ENCODE measurements at places on chromosomes 7 and 10.

DNA sequence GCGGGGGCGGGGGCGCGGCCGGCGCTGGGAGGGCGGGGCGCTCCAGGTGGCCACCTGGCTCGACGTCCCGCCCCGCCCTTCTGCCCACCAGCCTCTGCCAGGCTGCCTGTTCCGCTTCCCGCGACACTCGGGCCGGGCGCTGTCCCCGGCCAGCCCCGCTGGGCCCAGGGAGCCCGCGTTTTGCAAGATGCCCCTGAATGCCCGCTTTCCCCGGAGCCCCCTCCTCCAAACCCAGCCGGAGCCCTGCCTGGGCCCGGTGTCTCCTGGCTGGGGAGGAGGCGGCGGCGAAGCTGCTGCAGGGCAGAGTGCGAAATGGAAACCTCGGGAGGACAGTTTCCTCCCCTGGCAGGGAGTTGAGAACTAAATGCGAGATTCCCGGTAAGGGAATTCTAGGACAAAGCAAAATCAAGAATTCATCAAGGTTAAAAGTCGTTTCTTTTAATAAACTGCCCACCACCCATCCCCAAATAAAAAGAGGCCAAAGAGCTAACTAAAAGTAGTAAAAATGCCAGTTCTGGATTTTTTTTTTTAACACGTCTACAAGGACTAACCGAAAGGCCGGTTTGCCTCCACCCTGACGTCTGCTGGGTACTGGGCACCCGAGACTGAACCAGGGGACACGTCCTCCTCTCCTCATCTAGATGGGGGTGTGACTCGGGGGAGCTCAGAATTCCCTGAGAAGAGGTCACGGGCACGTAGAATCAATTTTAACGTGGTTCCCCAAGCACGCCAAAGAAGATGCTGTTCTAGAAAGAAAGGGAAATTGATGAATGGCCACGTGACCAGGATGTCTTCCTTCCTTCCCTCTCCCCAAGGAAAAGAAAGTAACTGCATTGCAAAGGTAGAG, 200.4 kb upstream of the NFE2L3 start:
- no peak for DNase-seq

DNA sequence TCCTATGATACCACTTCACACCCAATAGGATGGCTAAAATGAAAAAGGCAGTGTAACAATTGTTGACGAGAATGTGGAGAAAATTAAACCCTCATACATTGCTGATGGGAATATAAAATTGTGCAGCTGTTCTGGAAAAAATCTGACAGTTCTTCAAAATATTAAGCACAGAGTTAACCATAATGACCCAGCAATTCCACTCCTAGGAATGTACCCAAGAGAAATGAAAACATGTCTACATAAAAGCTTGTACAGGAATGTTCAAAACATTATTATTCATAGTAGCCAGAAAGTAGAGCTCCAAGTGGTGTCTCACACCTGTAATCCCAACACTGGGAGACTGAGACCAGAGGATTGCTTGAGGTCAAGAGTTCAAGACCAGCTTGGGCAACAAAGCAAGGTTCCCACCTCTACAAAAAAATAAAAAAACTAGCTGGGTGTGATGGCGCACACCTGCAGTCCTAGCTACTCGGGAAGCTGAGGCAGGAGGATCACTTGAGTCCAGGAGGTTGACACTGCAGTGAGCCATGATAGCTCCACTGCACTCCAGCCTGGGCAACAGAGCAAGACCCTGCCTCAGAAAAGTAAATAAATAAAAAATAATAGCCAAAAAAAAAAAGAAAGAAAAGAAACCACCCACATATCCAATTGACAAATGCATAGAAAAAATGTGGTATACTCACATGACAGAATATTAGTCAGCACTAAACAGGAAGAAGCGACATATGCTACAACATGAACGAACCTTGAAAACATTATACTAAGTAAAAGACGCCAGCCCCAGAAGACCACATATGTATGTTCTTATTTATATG, 5.0 kb downstream of the RHEB start:
- no peak for DNase-seq

DNA sequence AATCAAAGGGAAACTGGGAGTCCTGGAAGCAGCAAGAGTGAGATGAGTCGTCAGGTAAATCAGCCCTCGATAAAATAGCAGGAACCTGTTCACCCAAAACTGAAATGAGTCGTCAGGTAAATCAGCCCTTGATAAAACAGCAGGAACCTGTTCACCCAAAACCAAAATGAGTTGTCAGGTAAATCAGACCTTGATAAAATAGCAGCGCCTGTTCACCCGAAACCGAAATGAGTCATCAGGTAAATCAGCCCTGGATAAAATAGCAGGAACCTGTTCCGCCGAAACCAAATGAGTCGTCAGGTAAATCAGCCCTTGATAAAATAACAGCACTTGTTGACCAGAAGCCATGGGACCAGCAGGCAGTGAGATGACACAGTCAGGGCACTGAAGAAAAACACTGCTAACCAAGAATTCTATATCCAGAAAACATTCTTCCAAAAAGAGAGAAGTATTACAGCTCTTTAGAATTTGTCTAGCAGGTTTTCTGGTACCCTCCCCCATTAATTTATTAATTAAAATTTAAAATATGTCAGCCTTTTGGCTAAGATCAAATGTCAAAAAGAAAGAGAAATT, 3.4 kb upstream of the CYP2E1 start:
- no peak for DNase-seq

DNA sequence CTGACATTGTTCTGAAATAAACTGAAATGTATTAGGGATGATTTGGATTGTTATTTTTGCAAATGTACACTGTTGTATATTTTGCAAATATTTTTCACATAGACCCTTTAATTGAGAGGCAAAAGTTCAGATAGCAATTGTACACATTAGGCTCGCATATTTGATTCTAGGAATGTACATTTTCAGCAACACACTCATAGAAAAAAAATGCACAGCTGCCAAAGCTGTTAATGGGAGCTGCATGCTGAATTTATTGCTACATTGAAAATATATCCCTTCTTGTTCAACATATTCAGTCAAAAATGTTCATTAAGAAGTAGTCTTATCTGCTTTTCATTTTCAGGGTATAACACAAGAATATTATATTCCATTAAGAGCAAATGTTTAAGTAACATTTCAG, 512.9 kb downstream of the ATRNL1 start:
- DNase-seq, result no peak

DNA sequence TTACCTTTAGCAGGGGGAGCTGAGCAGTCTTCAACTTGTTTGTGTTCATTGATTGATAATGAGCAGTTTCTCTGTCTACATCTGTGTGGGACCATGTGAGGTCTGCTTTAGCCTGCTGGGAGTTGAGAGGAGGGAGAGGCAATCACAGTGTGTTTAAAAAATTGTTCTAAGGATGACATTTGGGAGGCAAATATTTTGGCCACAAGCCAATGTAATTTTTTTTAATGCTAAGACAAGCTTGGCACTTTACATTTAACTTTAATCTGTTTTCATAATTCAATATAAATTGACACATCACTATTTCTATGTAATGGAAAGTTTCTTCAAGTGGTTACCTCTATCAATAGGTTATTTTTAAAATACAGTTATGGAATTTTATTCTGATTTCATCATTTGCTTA, 55.9 kb upstream of the SEMA3A start:
- DNase-seq, result no peak

DNA sequence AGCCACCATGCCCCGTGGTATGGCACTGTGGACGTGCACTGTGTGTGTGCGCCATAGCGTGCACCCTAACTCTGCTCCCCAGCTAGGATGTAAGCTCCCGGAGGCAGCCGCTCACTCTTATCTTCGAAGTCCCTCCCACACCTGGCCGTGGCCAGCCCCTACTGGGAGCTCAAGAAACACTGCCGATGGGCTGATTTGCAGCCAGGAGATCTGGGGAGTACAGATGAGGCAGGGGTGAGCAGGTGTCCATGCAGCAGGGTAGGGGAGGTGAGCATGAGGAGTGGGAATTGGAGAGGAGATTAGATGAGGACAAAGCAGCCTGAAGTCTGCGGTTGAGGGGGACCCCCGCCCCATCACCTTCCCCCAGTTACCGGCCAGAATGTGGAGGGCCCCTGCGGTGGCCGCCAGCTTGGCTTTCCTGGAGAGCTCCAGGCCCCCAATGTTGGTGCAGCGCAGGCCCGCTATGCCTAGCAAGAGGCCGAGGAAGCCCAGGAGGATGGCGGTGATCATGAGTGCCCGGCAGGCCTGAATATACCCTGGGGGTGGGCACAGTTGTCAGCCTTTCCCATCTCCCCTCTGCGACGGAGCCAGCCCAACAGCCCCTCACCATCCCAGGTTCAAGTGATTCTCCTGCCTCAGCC, 3.6 kb downstream of the CLDN15 start:
- no peak for DNase-seq

- no peak for DNase-seq
Observed at GRCh38 chr7:70736715-70737460, 395.1 kb upstream of the GALNT17 start.

DNA sequence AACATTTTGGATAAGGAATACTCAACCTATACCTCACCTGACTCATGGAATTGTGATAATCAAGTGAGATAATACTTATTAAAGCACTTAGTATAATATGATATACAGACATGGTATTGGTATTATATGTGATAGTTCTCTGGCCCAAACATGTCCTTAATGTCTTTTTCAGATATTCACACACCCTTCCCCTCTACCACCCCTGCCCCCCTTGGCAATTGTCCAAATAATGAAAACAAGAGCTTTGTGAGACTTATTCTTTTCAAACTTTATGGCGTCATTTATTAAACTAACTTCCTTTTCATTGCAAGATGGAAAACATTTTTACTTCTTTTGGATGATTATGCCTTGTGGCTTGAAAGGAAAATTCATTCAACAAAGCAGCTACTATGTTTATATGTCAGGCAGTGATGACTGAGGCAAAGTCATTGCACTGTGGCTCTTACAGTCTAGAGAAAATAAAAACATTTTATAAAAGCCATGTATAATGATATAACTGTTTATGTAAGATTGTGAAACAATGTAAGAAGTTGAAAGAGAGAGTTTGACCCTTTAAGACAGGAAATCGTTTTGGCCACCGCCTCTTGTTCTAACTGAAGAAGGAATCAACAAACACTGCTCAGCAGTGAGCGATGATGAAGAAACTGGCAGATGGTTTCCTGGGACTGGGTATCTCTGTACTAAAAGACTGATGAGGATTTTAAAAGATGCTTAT, 27.4 kb downstream of the MINPP1 start:
- DNase-seq, result no peak

- DNase-seq, result no peak
Observed at GRCh38 chr10:59387951-59388670, 25.8 kb upstream of the FAM13C start.

DNA sequence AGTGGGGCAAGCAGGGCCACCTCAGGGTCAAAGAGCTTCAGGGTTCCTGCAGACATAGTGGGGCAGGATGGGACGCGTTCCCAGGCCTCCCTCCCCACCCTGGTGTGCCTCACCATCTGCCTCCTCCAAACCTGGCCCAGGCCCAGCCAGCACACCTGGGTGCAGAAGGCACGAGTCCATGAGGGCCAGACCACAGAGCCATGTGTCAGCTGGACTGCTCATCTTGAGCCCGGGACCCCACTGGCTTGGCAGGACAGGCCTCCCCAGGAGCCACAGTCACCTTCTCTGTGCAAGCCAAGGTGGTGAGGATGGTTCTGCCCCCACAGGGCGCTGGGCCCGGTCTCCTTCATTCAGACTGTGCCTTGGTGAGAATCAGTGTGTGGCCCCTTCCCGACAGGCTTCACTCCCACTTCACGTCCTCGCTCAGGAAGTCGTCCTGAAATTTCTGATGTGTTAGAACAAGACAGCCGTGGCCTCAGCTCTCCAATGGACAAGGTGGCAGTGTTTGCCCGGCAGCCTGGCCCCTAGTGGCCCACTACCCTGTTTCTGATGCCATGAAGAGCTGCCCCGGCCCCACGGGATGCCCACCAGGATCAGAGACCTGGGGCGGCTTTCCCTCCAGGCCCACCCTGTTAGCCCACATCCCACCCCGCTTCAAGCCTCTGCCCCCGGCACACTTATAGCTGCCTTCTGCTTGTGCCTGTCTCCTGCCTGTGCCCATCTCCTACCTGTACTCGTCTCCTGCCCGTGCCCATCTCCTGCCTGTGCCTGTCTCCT, 59.6 kb upstream of the EBF3 start:
- peak; percentile 14 for DNase-seq

DNA sequence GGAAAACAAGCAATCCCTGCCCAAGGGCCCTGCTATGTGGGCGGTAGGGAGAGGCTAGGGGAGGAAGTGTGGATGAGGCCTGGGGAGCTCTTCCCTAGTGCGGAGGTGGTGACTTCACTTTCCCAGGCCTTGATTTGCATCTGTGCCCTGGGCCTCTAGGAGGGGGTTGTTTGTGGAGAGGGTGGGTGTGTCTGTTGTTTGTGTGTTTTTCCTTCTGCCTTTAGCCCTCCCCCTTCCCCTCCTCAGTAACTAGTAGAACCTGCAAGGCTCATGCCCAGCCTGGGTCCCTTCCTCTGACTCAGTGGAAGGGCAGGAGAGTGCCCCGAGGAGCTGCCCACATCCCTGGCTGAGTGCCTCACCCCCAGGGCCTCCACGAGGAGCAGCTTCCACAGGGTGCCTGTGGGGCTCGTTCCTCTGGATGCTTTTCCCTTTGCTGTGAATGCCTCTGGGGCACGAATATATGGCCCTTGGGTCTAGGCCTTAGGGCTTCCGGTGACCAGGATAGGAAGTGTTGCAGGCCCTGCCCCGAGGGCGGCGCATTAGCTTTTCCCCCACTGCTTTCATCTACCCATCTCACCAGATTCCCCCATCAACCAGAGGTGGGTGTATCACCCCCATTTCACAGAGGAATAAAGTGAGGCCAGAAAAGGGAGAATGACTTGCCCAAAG, 89.4 kb upstream of the DUSP5 start:
- no peak for DNase-seq

- DNase-seq, result no peak
Observed at GRCh38 chr10:75108684-75109458, 2.6 kb upstream of the SAMD8 start.

- no peak for DNase-seq
Observed at GRCh38 chr10:80504158-80504811, 33.4 kb upstream of the SH2D4B start.

DNA sequence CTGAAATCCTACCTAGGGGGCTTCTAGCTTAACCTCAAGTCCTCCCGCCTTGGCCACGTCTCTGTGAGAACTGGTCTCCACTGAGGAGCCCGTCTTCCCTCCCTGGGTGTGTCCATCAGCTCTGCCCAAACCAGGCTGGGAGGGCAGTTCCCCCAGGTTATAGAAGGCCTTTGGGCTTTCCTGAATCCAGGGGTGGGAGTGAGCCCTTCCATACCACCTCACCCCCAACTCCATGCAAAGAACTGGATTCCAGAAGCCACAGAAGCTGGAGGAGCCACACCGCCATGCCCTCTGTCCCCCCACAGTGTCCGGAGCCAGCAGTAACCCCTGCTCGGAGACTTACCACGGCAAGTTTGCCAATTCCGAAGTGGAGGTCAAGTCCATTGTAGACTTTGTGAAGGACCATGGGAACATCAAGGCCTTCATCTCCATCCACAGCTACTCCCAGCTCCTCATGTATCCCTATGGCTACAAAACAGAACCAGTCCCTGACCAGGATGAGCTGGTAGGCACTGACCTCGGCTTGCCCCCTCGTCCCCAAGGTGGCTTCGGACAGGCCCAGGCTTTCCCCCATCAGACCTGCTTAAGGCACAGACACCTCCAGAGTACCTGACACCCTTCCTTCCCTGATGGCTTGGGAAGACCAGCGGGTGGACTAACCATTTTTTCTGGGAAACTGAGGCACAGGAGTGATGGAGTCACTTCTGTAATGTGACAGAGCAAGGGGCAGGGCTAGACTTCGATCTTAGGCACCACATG, 4.7 kb downstream of the CPA1 start:
- no peak for DNase-seq

- DNase-seq, result no peak
Observed at GRCh38 chr10:48701941-48702340, 17.3 kb downstream of the WDFY4 start.
